ENCODE measurements at places on chromosomes 7 and 10. TPM values are rescaled to one million over a fixed set of nuclear protein-coding genes. Genes with fewer than 3 reads are reported as not detected.

- DNase-seq = no peak
These were observed 133.9 kb downstream of the DKK1 start for GRCh38 chr10:52447931-52448353.

GRCh38 chr7:27579565-27579964 is 83.1 kb downstream of the HIBADH start:
- DNase-seq = no peak

DNA sequence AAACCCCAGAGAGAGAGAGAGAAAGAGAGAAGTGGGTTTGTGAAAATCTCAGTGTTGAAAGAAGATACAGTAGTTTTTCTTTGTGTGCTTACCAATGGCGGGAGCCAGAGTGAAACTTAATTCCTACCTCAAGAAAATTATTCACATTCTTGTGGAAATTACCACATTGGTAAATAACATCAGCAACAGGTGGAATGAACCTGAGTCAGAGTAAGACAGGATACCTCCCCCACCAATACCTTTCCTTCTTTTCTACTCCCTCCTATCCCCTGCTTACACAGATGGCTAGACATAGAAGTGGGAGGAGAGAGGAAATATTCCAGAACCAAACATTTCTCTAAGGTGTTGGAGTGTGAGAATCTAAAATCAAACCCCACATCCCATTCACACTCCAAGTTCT is 793.9 kb downstream of the SORCS3 start:
- no peak for DNase-seq

DNA sequence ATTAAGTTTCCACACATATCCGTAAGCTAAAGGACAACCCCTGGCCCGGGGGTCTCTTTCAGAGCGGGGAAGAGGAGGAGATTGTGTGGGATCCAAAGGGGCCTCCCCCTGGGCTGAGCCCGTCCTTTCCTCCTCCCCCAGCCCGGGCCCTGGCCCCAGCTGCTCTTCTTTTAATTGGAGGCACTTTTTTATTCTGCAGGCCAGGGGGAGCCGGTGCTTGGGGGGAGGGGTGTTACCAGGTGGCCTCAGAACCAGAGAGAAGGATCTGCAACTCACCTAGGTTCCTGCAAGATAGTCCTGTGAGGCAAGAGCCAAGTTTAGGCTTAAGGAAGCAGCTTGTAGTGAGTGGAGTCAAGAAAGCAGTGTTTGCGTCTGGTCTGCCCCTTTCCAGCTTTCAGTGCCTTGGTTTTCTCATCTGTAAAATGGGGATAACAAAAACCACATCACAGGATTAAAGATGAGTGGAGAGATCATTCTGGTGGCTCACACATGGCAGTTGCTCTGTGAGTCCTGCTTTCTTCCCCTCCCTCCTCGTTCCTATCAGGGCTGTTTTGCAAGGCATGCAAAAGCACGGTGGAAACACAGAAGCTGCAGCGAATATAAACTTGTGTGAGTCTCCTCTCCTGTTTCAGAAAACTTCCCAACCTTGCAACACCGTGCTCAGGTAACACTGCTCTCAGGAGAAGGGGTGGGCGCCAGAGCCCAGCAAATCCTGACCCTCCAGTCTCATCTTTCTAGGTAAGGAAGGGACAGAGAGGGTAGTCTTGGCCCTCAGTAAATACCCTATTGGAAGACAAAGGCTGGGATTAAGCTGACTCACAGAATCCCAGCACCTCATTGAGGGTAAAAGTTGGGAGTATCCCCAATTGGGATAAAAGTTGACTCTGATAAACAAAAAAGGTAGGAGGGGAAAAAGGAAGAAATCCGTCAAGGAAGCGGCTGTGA is 4.1 kb upstream of the TLX1 start:
- DNase-seq = no peak

The POM121 gene
- 23.2 TPM for polyA plus RNA-seq
